ENCODE measurements at places on chromosomes 11 and 22.

GRCh38 chr11:98725471-98725870, 295.3 kb upstream of the CNTN5 start:
- DNase-seq = no peak

DNA sequence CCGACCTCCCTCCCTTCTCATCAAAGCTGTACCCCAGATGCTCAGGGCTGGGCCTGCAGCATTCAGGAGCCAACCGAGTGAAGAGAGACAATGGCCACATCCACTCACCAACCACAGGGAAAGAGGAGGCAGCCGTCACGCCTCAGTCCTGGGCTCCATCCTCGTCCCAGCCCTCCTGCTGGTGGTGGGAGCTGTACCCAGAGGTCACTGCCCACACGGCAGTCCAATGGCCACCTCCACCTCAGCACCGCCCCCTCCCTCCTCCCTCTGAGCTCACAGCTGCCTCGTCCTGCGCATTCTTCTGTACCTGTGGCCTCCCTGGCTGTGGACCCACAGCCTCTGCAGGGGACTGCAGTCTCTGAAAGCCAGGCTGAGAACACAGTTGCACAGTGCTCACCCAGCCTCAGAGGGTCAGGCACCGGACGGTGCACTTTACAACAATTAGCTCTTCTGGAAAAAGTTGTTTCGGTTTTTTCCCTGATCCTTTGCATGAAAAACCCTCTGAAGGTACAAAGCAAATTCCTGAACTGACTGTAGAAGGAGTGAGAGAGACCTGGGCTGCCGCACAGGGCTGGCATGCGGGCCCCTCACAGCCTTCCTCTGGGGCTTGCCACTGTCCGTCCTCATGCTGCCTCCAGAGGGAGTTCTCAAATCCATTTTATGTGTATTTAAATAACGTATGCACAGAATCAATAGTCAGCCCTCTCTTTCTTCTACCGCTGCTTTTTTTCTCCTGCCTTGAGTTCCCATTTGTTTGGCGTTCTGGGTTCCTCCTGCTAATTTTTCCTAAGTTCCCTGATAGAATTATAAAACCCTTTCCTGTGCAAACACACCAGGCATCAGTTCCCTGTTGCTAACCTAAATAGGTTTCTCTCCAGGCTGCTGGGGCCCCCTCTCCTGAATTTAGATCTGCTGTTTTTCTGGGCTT, 52.7 kb downstream of the PHF21B start:
- DNase-seq = peak; percentile 2

DNA sequence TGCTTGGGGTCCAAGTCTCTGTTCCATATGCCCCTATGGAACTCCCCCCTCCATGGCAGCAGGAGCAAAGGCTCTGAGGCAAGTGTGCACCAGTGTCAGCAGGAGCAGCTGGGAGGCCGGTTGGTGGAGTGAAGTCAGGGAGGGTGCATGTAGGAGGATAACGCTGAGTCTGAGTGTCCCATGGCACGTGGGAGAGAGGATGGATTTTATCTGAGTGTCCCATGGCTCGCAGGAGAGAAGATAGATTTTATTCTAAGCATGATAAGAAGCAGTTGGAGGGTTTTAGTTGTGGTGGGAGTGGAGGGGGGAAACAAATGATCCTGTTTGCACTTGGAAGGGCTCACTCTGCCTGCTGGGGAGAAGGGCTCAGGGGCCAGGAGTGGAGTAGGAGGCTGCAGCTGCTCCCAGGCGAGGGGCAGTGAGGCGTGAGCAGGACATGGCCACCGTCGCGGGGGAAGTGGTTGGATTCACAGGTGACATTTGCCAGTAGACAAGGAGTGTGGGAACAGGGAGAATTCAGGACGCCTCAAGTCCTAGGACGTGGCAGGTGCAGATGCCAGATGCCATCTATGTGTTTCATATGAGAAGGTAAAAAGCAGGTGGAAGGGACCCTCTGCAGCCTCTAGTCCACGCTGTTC, 33.6 kb upstream of the PARVG start:
- DNase-seq = no peak

- DNase-seq = no peak
Measured at GRCh38 chr22:30841273-30841672, 127.3 kb downstream of the MORC2 start.

GRCh38 chr22:45099961-45100360, 63.8 kb upstream of the NUP50 start:
- DNase-seq = no peak

GRCh38 chr11:10397226-10397987, 57.7 kb upstream of the AMPD3 start:
- DNase-seq = no peak

GRCh38 chr22:28034145-28034759, 115.2 kb upstream of the PITPNB start:
- no peak for DNase-seq

GRCh38 chr11:79121351-79121750, 319.5 kb downstream of the TENM4 start:
- DNase-seq = no peak

DNA sequence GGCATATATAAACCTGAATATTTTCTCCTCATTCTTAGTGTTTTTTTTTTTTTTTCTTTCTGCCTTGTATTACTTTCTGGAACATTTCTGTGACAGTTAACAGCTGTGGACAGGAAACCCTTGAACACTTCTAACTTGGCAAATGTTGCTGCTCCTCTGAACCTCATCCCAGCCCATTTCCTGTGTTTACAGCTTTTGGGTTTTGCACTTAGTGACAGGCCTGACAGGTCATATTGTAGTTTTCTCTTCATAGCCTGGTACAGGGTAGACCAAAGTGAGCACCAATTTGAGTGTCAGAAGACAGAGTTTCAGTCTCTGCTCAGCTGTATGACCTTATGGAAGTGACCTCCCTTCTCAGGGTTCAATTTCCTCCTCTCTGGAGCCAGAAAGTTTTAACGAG, 91.6 kb downstream of the STIM1 start:
- DNase-seq = peak; percentile 24

DNA sequence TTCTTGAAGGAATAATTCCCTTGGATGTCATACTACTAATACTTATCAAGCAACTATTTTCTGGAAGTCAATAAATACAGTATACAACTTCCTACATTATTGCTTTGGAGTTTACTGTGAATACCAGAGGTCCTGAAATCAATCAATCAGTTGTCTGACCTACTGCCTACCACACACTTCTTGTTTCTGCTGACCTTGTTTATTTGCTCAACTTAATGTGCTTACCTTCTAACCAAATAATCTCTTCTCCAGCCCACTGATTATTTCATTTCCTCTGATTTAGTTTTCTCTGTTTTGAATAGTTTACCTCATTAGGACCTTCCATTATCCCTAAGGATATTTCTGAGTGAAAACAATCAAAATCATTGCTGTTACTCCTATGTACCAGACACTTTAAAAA, 523.6 kb upstream of the ARHGAP42 start:
- DNase-seq = no peak

- no peak for DNase-seq
Measured at GRCh38 chr11:127574478-127574877, 573.9 kb upstream of the KIRREL3 start.

DNA sequence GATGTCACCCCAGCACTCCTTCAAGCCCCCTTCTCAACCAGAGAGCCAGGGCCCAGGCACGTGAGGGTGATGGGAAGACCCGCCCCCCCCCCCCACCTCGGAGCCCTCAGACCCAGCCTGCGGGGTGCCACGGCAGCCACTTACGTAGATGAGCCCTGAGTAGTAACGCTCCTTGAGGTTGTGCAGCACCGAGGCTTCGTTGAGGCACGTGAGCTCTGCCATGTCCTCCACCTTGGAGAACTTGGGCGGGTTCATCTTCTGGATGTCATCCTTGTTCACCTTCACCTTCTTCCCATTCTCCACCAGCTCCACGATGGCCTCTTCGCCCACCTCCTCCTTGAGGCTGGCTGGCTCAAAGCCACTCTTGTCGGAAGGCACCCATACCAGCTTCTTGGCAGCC, 39.0 kb downstream of the MYH9 start:
- DNase-seq = no peak

GRCh38 chr11:119671051-119671450, 57.9 kb downstream of the NECTIN1 start:
- no peak for DNase-seq

- no peak for DNase-seq
Measured at GRCh38 chr11:8235925-8236324, 27.8 kb downstream of the LMO1 start.

DNA sequence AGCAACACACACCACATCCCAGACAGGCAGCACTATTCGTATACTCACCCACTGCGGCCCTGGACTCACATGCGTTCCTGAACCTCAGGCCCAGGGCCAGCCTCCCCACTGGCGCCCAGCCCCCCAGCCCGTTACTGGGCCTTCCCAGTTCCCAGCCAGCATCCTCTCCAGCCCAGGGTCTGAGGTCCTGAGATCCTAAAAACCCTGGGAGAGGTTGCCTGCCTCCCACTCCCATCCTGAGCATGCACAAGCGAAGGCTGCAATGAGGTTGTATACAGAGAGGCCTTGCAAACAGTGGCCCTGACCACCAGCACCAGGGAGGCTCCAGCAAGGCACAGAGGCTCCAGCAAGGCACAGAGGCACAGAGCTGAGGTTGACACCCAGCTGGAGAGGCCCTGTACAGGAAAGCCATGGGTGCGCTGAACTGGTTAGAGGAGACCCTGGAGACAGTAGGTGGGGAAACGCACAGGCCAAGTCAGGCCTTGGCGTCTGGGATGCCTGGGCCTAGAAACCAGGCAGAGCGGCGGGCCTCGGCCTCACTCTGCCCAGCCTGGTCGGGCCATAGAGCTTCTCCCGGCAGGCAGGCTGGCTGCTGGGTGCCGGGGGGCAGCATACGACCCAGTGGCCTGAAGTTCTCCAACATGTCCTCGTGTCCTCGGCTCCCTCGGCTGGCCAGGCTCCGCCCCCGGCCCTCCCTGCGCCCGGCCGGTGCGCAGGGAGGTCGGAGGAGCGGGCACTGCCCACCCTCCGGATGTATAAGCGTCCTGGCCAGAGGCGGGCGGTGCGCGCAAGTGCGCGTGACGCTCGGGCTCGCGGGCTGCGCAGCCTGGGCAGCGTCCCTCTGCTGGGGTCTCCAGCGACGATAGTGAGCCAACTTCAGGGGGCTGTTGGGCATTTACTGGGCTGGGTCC, 2.3 kb upstream of the TBX1 start:
- no peak for DNase-seq

- no peak for DNase-seq
Measured at GRCh38 chr11:36751335-36751781, 153.3 kb upstream of the RAG2 start.

GRCh38 chr11:4041731-4042391, 52.7 kb upstream of the RRM1 start:
- no peak for DNase-seq

- no peak for DNase-seq
Measured at GRCh38 chr22:43749473-43749872, 62.6 kb downstream of the EFCAB6 start.

DNA sequence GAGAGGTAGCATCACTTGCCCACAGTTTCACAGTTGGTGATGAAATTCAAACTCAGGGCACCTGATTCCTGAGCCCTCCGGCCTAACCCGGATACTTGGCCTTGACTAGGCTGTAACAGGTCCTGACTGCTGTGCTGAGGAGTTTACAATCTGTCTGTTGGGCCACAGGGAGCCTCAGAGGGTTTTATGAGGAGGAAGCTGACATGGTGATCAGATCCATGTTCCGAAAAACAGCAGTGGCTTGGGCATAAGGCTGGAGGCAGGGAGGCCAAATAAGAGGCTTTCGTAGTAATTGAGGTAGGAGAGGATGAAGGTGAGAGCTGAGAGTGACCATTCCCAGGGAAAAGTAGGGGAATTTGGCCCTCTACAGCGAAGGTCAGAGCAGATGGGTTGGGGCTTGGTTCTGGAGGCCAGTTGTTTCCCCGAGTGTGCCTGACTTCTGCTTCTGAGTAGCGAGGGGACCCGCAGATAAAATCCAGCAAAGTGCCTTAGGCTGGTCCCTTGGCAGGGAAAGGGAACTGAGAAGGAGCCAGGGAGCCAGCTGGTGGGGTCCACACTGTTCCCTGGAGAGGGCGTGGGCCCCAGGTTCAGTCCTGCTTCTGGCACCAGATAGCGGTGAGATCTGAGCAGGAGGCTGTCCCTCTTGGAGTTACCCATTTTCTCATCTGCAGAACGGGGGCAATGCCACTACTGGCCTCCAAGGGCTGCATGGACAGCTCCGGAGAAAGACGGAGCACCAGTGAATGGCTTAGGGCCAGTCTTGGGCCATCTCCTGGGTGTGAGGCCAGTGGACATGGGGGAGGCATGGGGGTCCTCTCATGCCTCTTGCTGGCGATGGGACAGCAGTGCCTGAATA, 6.5 kb downstream of the PRDM11 start:
- DNase-seq = no peak

GRCh38 chr22:39176143-39176713, 23.7 kb upstream of the CBX7 start:
- DNase-seq = no peak

- DNase-seq = no peak
Measured at GRCh38 chr22:29301716-29302401, 4.6 kb upstream of the GAS2L1 start.

DNA sequence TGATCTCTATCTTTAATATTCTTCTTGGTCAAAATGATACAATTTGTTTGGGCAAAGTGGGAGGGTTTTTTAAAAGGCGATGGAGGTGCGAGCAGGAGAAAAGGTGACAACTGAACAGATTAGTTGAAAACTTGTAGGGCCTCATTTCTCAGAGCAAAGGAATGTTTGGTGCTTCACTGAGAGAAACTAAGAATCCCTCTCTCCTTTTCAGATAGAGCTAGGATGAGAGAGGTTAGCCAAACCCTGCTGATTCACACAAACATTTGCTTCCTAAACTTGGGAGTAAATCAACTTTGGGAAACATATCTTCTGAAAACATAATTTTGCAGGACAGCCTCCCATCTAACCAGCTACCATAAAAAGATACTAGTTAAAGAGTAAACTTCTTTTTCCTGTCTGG, 57.0 kb downstream of the PHF21A start:
- no peak for DNase-seq

- peak; percentile 54 for DNase-seq
Measured at GRCh38 chr11:36098087-36098486, 154.2 kb downstream of the LDLRAD3 start.

- DNase-seq = no peak
Measured at GRCh38 chr11:79078999-79079398, 361.8 kb downstream of the TENM4 start.

DNA sequence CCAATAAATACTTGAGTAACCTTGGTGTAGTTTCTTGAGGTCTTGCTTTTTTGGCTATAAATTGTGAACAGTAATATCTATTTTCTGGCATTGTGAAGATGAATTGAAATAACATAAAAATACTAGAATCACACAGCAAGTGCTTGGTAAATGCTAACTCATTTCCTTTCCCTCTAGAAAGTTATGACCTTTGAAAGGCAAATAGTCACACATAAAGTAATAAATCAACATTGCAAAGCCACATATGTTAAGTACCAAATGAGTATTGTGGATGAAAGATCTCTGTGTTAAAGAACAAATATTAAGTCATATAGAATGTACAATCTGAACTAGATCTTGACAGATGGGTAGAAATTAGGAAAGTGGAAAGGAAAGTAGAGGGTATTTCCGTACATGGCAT, 559.6 kb upstream of the CCDC90B start:
- no peak for DNase-seq

- peak; percentile 72 for DNase-seq
Measured at GRCh38 chr11:131668500-131669400, 298.3 kb downstream of the NTM start.

- peak; percentile 29 for DNase-seq
Measured at GRCh38 chr11:111454561-111455192, 57.5 kb downstream of the BTG4 start.
